ENCODE measurements at places on chromosomes 7 and 10. TPM values are rescaled to one million over a fixed set of nuclear protein-coding genes. Genes with fewer than 3 reads are reported as not detected.

The PTF1A gene
- not detected for total RNA-seq

The GLUD1 gene
- 158 TPM for total RNA-seq

The CLEC5A gene
- total RNA-seq = 0.67 TPM

The VAX1 gene
- total RNA-seq = not detected
